ENCODE measurements at places on chromosomes 3 and 15.

- DNase-seq, result peak; percentile 11
These were observed 3.9 kb downstream of the MST1R start for GRCh38 chr3:49899815-49900214.

GRCh38 chr3:58696093-58696492 is 29.5 kb upstream of the FAM3D start:
- no peak for DNase-seq

GRCh38 chr3:32098528-32098927 is 7.9 kb upstream of the GPD1L start:
- DNase-seq, result no peak

GRCh38 chr3:139198929-139199328 is 144.9 kb upstream of the MRPS22 start:
- DNase-seq, result no peak

DNA sequence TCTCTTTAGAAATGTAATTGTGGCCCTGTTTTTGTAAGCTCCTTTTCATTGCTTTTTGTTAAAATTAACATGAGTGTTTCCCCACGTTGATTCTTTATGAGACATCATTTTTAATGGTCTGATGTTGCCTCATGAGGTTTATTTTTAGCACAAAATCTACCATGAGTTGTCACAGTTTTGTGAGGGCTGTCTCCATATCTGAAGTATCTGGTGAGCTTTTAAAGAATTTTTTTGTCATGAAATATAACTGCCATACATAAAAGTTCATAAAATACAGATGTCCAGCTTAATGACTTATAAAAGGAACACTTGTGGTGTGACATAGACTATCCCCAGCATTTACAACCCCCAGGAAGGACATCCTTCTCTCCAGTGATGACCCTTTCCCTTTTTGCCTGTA is 34.3 kb upstream of the CEMIP start:
- no peak for DNase-seq

DNA sequence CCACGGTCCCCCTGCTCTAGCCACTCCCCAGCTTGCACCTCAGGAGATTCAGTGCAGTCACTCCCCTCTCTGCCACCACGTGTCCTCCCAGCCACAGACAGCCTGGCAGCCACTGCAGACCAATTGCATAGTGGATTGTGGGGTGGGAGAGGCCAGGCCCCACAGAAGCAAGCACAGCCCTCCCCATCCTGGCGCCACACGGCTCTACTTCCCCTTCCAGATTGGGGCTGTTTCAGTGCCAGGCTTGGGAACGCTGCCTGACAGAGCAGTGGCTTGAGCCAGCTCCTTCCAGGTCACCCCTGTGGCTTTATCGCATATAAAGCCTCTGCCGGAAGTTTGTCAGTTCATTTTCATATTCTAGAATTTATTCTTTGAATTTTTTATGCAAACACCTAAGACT is 90.7 kb downstream of the TMEM266 start:
- no peak for DNase-seq

DNA sequence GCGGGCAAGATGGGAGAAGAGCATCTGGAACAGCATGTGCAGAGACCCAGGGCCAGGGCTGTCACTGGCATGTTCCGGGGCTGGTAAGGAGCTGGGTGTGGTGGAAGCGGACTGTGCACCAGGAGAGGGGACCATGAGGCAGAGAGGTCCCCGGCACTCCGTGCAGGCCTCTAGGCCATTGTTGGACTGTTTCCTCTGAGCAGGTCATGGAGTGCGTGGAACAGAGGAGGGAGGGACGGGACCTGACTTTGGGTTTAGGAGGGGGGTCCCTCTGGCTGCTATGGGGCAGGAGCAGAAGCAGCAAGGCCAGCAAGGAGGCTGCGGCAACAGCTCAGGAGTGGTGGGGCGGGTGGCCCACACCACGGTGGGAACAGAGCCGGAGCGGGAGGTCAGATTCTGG is 47.1 kb downstream of the TPRA1 start:
- DNase-seq, result no peak

DNA sequence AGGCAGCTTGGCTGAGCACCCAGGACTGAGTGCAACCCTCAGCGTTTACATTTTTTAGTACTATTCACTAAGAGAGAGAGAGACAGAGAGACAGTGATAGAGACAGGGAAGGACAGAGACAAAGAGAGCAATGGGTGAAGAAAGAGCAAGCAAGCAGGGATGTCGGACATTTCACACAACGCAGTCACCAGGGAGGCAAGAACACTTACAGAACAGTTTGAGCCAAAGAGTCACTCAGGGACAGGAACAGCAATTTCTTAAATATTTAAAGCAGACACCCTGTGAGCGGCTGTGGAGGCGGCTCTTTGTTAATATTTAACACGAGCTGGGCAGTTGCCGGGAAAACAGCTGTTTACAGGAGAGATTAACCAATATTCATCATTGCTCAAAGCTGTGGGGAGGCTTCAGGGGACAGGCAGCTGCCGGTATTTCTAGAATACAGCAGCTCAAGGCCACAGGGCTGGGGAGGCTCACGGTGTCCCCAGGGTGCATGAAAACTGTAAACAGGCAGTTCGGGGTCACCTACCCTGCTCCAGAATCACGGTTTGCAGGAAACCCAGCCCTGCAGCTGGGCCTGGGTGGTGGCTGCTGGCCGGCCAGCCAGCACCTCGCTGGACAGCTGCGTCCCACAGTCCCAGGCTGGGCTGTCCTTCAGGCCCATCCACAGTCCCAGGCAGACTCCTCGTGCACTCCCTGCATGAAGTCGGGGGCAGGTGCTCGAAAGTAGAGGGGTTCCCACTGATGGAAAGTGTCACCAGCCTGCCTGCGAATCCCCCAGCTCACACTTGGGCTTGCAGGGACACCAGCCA is 38.8 kb upstream of the PCSK6 start:
- DNase-seq, result no peak

DNA sequence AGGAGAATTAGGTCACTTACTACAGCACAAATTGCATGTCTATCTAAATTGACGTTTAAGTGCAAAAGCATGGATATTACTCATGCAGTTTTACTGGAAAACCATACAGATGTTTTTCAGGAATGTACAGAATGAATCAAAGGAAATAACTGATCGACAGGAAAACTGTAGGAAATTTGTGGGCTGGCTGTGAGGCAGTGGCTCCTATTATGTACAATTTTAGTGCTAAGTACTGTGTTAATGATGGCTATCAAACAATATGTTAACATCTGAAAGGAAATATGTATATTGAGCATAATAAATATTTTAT is 6.9 kb downstream of the NUDT16 start:
- no peak for DNase-seq

DNA sequence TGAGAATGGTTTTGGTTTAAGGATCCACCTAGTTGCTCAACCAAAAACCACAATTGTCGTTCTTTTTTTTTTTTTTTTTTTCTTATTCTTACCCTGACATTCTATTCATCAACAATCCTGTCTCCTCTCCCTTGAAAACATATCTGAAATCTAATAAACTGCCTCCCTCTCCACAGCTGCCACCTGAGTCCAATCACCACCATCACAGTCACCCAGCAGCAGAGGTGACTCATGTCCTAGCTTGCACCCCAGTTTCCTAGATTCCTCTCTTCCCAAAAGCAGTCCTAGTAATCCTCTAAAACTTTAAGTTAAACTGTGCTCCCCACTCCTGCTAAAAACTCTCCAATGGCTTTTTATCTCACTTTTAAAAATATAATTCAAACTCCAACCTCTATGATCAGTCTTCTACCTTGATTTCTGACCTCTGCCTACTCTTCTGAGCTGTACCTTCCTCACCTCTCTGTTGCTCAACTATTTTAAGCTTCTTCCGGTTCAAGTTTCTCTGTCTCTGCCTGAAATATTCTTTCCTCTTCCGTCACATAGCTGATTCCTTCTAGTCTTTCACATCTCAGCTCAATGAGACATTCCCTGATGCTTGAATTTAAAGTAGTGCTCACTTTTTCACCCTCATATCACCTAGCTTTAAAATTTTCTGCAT is 33.7 kb upstream of the RBMS3 start:
- DNase-seq, result no peak

DNA sequence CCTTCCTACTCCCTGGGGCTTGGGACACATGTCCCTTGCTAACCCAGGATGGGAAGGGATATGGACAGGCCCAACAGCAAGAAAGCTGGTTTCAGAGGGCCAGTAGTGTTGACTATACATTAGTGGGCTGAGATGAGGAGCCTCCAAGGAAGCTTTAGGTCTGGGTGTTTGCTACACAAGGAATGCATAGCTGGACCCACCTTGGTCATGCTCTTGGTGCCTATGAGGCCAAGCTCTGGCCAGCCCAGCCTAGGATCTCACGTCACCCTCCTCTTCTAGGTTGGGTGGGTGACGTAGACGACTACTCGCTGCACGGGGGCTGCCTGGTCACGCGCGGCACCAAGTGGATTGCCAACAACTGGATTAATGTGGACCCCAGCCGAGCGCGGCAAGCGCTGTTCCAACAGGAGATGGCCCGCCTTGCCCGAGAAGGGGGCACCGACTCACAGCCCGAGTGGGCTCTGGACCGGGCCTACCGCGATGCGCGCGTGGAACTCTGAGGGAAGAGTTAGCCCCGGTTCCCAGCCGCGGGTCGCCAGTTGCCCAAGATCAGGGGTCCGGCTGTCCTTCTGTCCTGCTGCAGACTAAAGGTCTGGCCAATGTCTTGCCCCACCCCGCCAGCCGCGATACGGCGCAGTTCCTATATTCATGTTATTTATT is 653 bp upstream of the WDR6 start:
- no peak for DNase-seq

DNA sequence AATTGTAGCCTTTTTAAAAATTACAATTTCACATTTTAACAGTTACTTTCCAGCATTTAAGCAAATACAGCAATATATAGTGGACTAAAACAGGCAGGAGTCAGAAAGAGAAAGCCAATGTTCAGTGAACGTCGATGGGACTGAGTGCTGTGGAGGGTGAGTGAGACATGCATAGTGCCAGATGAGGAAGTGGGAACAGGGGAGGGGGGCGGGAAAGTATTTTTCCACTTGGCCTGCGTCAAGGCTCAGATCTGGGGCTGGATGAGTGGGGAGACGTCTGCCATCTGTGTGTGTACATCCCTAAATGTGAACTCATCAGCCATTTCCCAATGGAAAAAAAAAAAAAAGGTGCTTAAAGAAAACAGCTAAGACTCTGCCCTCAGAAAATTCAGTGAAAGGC is 19.2 kb upstream of the RAD18 start:
- no peak for DNase-seq

DNA sequence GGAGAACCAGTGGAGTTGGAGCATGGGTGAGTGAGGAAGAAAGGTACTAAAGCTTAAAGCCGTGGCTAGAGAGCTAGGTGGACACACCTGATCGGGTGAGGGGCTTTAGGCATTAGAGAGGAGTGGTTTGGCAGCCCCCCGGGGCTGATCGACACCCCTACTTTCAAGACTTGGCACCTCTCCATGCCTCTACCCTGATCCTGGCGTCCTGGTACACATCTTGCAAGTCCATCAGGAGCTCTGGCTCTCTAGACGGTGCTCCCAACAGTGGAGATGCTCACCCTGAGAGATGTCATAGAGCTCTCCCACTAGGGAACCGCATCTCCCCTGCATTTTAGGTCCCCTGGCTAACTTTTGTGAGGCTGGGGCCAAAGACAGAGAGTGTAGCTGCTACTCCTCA is 98.1 kb downstream of the XXYLT1 start:
- DNase-seq, result no peak

- DNase-seq, result no peak
These were observed 149.3 kb downstream of the FMN1 start for GRCh38 chr15:33045066-33045810.

DNA sequence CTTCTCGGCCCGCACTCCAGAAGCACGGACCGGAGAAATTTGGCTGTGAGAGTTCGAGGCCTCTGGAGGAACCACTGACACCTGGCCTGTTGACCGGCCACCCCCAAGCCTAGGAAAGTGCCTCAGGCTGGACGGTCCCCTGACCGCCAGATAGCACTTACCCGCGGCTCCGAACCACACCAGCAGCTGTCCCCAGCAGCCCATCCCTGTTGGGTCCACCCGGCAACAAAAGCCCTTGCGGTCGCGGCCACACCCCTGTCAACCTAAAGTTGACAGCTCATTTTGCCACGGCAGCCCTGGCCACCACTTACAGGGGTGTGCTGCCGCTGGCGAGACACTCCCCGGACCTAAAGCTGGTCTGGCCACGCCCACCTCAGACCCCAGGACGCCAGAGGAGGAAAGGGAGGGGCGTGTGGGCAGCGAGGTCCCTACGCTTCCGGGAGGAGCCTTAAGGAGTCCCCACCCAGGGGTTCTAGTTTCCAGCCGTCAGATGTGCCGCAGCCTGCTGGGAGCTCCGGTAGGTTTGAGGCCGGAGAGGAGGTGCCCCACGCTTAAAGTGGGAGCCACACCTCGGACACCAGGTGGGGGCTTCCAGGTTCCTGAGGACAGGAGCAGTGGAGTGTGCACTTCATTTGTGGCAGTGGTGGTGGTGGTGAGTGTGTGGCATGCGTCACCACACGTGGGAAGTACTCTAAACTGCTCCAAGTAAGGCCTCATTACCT is at the start of gene LTK:
Gene LTK, minus strand, starts transcription at position 322 of the 722 bp plus-strand sequence. Its CDS starts 118 bp downstream, at position 204.
- no peak for DNase-seq

DNA sequence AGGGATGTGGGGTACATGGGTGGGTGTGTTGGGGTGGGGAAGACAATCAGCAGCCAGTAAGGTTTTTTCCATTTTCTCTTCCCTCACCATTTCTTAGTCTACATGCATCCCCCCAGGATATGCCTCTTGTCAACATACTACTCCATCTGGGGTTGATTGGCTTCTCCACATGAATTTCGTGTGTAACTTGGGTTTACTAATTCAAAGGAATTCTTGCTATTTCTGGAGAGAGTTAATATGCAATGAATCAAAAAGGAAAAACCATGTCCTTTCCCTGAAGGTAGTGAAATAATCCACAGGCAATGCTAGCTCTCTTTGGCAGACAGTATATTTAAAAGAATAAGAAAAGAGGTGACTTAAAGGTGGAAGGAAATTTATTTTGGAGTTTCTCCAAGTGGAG is 198.4 kb downstream of the EBLN2 start:
- DNase-seq, result no peak

DNA sequence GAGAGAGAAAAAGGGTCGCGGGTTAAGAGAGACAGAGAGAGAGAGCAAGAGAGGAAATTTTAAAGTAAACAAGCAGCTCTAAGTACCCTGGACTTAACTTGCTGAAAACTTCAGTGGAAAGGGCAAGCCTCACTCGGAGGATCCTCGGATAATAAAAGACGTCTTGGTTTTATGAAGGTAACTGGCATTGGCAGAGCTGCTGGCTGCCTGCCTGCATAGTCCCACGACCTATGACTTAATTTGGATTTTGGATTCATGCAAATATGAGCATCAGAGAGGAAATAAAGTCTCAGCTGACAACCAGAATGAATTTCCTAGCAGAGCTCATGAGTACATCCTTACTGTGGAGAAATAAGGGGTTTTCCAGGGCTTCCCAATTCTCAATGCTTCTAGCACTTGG is 95.1 kb upstream of the PDZRN3 start:
- DNase-seq, result no peak

DNA sequence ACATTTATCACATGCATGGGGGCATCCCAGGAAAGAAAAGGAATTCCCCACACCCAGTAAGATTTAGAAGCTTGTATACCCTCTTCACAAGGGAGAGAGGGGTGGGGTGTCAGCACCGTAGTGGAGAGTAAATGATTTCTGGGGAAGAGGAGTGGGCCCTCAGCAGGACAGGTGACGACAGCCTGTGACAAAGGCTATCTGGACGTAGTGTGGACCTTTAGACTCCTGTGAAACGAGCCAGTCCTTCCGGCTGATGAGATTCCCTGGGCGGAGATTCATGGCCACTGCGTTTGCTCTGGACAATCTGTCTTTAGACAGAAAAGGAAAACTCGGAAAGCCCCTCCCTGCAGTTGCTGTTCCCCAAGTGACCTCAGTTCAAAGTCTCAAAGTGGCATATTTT is 1.7 kb upstream of the FAM3D start:
- no peak for DNase-seq
